ENCODE measurements at places on chromosomes 6 and 20. TPM values are rescaled to one million over a fixed set of nuclear protein-coding genes. Genes with fewer than 3 reads are reported as not detected.

DNA sequence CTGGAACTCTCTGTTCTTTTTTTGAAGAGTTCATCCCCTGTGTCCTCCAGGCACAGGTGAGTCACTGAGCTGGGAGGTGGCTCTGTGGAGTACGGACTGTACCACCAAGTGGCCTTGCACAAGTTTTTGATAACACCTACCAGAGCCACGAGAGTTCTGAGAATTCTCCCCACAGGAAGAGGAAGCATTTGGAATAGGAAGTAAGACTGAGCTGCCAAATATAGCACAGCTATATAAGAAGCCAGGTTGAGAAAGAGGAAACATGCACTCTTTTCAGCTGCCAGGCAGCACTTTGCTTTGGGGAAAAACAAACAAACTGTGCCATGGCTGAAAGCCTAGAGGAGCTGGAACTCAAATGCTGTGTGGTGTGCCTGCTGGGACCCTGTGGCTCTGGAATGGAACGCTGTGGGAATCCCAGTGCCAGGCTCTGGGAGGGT, 70.8 kb upstream of the RIPOR2 start:
- no peaks in the 10 kb centered on the region for H3K27me3 ChIP-seq
- peak overlapping the region; percentile 92 for H3K27ac ChIP-seq
- H3K4me1 ChIP-seq: peaks cover 82% of the 10 kb centered on the region
- peak; percentile 76 for DNase-seq

GRCh38 chr20:64157878-64158277, 6.4 kb upstream of the MYT1 start:
- H3K36me3 ChIP-seq: no peaks in the 10 kb centered on the region
- H3K4me3 ChIP-seq: no peak overlapping the region
- no peak for DNase-seq
- no peak overlapping the region for H3K27ac ChIP-seq
- H3K27me3 ChIP-seq: peaks cover 13% of the 10 kb centered on the region

DNA sequence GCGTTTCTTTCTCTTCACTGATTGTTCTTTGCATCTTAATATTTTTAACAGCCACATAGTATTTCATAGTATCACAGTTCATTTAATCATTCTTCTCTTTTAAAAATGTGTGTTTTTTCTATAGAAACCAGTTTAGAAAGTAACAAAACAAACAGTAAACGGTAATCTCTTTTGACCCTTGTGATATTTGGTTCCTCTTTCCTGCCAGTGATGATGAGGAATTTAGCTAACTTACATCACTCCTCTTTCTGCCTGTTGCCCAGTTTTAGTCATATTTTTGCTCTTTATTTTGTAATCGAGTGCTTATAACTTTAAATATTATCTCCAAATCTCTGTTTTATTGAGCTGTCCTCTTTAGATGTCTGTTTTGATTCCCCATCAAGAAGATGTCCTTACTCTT, 38.1 kb upstream of the ZBTB24 start:
- no peak overlapping the region for H3K4me3 ChIP-seq
- H3K36me3 ChIP-seq: peaks cover 3% of the 10 kb centered on the region
- H3K27me3 ChIP-seq: no peaks in the 10 kb centered on the region
- peaks cover 22% of the 10 kb centered on the region for H3K4me1 ChIP-seq
- no peak overlapping the region for H3K27ac ChIP-seq

The FRS3 gene
- 7.0 TPM for total RNA-seq

The NAA20 gene
- 55.8 TPM for total RNA-seq
